Testis (tissue), 5 donors: ENCODE measurements at places on chromosomes 6 and 20.

- H3K27ac ChIP-seq, result no peak overlapping the region
- H3K4me1 ChIP-seq, result no peaks in the 10 kb centered on the region
- no peak for DNase-seq
- no peaks in the 10 kb centered on the region for H3K36me3 ChIP-seq
Observed at GRCh38 chr6:43716099-43716498, 28.5 kb upstream of the MRPS18A start.

DNA sequence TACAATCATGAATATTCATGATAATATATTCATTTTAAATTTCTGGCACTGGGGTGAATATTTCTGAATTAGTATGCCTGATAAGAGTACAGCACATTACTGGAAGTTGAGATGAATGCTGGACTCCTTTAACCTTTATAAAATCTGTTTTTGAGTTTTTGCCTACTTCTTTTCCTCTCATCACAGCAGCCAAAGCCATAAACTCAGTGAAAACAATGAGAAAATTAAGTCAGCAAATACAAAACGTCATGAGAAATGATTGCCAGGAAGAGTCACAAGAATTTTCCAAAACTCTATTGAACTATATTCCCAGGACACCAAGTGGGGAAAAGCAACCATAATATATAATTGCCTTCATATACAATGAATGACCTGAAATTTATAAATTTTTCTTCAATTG is 837.6 kb downstream of the TBC1D32 start:
- H3K4me1 ChIP-seq, result peaks cover 7% of the 10 kb centered on the region
- H3K36me3 ChIP-seq, result no peaks in the 10 kb centered on the region
- H3K27ac ChIP-seq, result no peak overlapping the region
- H3K4me3 ChIP-seq, result no peak overlapping the region

DNA sequence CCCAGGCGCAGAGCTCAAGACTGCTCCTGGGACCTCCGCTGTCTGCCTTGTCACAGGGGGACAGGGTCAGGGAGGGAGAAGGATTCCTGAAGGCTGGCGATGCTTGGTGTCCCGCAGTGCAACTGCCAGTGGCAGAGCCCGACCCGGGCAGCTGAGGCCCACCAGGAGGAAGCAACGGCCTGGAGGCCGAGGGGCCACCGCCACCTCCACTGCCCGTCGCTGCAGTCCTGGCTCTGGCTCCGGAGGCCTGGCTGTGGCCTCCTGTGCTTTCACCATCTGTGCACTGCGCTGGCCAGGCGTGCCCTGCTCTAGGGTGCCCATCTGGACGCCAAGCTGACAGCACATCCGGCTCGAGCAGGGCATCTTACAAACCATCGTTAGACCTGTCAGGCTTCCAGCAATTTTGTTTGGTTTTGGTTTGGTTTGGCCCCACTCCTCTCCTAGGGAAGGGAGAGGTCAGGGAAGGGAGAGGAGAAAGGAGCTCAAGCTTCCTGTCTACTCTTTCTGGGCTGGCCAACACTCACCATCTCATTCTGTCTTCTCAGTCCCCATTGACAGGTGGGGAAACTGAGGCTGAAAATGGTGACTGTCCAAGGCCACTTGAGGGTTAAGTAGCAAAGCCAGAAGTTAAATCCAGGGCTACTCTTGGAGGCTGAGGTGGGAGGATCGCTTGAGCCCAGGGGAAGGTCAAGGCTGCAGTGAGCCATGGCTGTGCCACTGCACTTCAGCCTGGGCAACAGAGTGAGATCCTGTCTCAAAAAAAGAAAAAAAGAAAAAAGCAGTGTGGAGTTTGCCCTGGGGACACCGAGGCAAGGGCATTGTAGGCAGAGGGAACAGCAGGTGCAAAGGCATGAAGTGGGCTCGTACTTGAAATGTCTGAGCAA is 37.7 kb upstream of the NOL4L start:
- no peak for DNase-seq
- H3K27me3 ChIP-seq, result no peaks in the 10 kb centered on the region
- peaks cover 11% of the 10 kb centered on the region for H3K4me1 ChIP-seq
- H3K36me3 ChIP-seq, result no peaks in the 10 kb centered on the region
- H3K27ac ChIP-seq, result no peak overlapping the region
- H3K4me3 ChIP-seq, result no peak overlapping the region

GRCh38 chr6:136593748-136594490 is 43.7 kb upstream of the MAP7 start:
- H3K36me3 ChIP-seq, result no peaks in the 10 kb centered on the region
- no peak overlapping the region for H3K4me3 ChIP-seq
- no peaks in the 10 kb centered on the region for H3K4me1 ChIP-seq
- no peak for DNase-seq
- no peak overlapping the region for H3K27ac ChIP-seq

- peak within 1 kb of the TSS; percentile 98 for H3K27ac ChIP-seq
- H3K4me3 ChIP-seq, result peak within 1 kb of the TSS; percentile 74
- DNase-seq, result peak; percentile 89
- H3K36me3 ChIP-seq, result no peaks in the 10 kb centered on the region
- peaks cover 18% of the 10 kb centered on the region for H3K4me1 ChIP-seq
Observed at GRCh38 chr6:125790358-125791150, at the start of gene NCOA7. Gene NCOA7 (plus strand): TSS chr6:125790960. CDS start chr6:125815355, 24,395 bp downstream.

GRCh38 chr6:110277100-110277665 is 81.0 kb downstream of the METTL24 start:
- no peak for DNase-seq
- H3K27me3 ChIP-seq, result no peaks in the 10 kb centered on the region
- H3K4me1 ChIP-seq, result no peaks in the 10 kb centered on the region
- no peak overlapping the region for H3K27ac ChIP-seq
- no peak overlapping the region for H3K4me3 ChIP-seq
- H3K36me3 ChIP-seq, result no peaks in the 10 kb centered on the region

DNA sequence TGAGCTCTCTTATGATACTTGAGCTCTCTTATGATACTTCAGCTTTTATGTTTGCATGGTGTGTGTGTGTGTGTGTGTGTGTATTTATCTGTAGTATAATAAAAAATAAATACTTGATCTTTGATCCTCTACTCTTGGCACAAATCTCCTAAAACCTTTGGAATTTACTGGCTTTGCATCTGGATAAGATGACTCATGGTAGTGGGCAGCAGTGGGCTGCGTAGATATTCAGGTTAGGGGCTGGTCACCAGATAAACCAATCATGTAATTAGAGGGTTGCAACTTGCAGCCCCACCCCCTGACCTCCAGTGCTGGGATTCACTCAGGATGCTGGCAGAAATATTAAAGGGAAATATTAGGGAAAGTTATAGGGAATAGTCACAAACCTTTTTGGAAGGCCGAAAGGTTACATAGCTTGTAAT is 151.9 kb upstream of the COL21A1 start:
- H3K27me3 ChIP-seq, result no peaks in the 10 kb centered on the region
- no peak overlapping the region for H3K27ac ChIP-seq
- no peaks in the 10 kb centered on the region for H3K36me3 ChIP-seq
- H3K4me1 ChIP-seq, result no peaks in the 10 kb centered on the region

DNA sequence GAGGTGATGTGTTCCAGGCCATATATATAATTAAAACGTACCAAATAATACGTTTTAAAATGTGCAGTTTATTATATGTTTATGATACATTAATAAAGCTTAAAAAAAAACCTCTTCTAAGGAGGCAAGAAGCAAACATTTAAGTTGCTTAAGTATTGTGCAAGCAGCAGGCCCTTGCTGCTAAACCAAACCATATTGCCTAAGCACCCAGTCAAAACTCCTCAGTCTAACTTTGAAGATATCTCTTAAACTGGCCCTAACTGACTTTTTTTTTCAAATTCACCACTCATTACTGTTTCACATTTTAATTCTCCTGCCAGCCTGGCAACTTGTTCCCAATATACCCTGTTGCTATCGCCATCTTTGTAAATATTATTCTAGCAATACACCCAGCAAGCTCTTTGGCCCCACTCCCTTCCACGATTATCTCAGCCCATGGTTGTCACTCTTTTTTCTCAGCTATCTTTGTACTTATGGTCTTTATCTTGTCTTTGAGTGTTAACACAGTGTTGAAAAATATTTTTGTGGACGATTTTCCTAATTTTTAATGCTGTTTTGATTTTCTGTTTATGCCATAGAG is 60.9 kb downstream of the C6orf58 start:
- H3K36me3 ChIP-seq, result no peaks in the 10 kb centered on the region
- no peaks in the 10 kb centered on the region for H3K4me1 ChIP-seq
- no peak overlapping the region for H3K27ac ChIP-seq
- DNase-seq, result no peak
- no peaks in the 10 kb centered on the region for H3K27me3 ChIP-seq

DNA sequence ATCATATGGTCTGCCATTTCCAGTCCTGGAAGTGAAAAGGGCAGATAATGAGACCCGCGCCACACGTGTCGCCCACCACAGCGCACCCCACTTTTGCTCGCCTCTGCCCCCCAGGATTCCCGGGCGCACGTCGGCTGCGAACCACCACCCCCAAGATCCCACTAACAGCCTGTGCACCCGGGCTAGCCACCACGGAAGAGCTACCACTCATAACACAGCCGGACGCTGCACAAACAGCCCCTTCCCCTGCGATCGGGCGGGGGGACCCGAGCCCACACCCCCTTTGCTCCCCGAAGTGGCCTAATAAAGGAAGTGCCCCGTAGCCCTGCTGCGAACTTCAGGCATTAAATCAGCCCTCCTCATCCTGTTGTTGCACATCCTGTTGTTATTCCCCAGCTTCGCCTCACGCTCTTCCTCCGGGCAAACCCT is 506 bp downstream of the CITED2 start:
- peak overlapping the region; percentile 93 for H3K27ac ChIP-seq
- H3K36me3 ChIP-seq, result no peaks in the 10 kb centered on the region
- H3K4me1 ChIP-seq, result peaks cover 17% of the 10 kb centered on the region

- no peak for DNase-seq
- no peaks in the 10 kb centered on the region for H3K27me3 ChIP-seq
Observed at GRCh38 chr6:144334150-144334708, 49.1 kb downstream of the UTRN start.

GRCh38 chr20:37352608-37352980 is 6.7 kb downstream of the SRC start:
- no peak overlapping the region for H3K27ac ChIP-seq
- H3K36me3 ChIP-seq, result no peaks in the 10 kb centered on the region
- H3K4me1 ChIP-seq, result peaks cover 48% of the 10 kb centered on the region

DNA sequence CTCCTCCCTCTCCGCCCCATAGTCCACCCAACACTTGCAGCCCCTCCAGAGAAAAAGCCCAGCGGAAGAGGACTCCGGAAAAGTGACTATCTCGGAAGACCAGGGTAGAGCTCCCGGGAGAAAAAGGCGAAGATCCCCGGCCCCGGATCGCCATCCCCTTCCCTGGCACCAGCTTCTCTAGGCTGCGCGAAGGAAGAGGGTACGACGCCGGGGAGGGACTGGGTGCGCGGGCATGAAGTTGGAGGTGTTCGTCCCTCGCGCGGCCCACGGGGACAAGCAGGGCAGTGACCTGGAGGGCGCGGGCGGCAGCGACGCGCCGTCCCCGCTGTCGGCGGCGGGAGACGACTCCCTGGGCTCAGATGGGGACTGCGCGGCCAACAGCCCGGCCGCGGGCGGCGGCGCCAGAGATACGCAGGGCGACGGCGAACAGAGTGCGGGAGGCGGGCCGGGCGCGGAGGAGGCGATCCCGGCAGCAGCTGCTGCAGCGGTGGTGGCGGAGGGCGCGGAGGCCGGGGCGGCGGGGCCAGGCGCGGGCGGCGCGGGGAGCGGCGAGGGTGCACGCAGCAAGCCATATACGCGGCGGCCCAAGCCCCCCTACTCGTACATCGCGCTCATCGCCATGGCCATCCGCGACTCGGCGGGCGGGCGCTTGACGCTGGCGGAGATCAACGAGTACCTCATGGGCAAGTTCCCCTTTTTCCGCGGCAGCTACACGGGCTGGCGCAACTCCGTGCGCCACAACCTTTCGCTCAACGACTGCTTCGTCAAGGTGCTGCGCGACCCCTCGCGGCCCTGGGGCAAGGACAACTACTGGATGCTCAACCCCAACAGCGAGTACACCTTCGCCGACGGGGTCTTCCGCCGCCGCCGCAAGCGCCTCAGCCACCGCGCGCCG is 822 bp downstream of the FOXQ1 start:
- no peak overlapping the region for H3K27ac ChIP-seq
- H3K4me3 ChIP-seq, result peak overlapping the region; percentile 37
- no peaks in the 10 kb centered on the region for H3K36me3 ChIP-seq
- DNase-seq, result peak; percentile 26
- H3K4me1 ChIP-seq, result peaks cover 22% of the 10 kb centered on the region
- no peaks in the 10 kb centered on the region for H3K27me3 ChIP-seq

DNA sequence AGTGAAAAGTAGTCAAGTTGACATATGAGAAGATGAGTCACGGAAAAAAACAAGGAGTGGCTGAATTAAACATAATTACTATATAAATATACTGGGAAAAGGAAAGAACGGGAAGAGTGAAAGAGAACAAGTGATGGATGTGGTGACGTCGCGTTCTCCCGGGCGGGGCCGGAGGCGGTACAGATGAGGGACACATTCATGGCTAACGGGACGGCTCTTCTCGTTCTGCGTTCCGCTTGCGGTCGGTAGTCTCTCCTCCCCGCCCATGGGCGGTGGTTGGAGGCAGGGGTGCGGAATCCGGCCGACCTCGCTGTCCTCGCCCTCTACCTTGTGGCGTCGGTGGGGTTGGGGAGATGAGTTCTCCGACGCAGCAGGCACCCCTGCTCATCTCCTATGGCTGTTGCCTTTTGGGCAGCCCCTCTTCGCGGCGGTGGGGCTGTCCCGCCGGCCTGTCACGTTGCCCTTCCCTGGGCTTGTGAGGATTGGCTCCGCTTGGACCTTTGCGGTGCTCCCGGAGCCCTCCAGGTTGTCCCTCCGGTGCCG is 22.5 kb downstream of the HLA-G start:
- no peaks in the 10 kb centered on the region for H3K27me3 ChIP-seq
- H3K27ac ChIP-seq, result no peak overlapping the region
- no peaks in the 10 kb centered on the region for H3K36me3 ChIP-seq
- no peaks in the 10 kb centered on the region for H3K4me1 ChIP-seq
